Caudate nucleus (tissue), 63 donors: ENCODE measurements at places on chromosomes 16 and 17.

DNA sequence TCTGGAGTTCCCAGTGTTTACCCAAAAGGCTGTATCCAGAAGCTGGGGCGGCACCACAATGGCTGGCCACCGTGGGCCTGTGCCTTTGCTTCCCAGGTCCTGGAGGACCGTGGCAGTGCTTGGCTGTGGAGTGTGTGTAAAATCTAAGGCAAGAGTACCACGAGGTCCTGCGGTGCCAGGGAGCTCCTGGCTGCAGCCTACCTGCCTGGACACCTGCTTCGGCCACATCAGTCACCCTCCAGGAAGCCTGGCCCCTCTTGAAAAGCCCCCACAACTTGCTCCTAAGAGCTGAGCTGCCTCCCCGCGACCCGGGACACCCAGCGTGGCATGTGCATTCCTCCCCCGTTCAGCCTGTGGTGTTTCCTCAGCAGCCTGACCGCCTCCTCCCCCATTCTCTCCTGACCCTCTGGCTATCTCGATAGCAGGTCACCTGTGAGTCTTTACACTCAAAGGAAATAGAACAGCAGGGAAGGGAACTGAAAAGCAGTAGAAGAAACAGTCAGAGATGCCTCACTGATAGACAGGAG is 7.9 kb downstream of the TIMM22 start:
- DNase-seq = no peak

DNA sequence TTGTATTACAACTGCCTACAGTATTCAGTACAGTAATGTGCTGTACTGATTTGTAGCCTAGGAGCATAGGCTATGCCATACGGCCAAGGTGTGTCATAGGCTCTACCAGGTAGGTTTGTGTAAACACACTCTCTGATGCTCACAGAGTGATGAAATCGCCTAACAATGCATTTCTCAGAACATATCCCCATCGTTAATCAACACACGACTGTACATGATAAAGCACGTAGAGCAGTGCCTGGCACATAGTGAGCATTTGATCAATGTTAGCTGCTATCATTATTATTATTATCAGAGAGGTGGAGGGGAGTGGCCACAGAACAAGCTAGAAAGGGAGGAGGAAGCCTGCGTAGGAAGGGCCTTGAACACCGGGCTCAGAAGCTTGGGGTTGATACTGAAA is 81.1 kb upstream of the LHX1 start:
- no peak for DNase-seq

DNA sequence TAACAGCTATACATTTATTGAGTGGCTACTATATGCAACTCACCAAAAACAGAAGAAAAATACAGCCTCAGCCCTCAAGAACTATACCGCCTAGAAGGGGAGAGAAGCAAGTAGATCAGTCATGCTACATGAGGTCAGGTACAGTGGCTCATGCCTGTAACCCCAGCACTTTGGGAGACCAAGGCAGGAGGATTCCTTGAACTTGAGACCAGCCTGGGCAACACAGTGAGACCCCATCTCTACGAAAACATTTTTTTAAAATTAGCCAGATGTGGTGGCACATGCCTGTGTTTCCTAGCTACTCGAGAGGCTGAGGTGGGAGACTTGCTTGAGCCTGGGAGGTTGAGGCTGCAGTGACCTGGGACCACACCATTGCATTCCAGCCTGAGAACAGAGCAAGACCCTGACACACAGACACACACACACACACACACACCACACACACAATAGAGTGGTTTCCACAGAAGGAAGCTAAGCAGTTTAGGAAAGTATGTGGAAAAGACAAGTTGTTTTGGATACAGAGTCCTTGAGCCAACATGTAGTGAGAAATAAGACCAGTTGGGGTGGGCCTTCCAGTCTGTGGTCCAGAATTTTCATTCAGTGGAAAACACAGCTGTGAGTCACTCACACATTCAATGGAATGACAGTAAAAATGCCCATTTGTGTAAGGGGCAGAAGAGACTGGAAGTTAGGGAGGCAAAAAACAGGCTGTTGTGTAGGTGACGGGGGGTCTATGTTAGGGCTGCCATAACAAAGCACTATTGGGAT is 10.7 kb upstream of the SNTB2 start:
- no peak for DNase-seq

DNA sequence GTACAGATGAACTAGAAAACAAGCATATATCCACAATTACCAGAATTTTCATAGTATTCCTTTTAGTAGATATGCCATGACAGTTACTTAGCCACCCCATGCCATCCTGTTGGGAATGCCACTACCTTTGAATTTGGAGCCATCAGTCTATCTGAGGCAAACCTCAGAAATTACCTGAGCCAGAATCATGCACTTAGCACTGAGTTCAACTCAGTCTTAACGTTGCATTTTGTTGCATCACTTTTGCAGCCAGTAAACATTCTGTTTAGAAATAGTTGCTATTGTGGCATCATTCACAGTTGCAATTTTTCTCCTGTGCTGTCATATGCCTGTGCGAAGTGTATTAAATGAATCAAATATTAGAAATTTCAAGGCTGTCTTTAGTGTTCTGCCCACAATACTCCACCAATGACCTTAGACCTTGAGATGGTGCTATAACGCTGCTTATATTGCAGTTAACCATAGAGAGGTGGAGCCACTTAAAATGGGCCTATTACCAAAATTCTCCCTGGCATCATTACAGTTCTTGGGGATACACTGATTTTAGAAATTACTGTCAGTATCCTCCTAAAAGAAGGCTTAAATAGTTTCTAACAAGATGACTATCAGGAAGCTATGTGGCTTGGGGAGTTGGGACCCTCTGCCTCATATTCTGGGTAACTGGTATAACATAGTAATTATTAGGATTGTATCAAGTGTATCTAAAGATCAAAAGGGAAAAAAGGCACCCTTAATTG is 11.1 kb downstream of the PTRH2 start:
- no peak for DNase-seq

GRCh38 chr16:56710181-56710737 is 19.7 kb upstream of the NUP93 start:
- DNase-seq = no peak

DNA sequence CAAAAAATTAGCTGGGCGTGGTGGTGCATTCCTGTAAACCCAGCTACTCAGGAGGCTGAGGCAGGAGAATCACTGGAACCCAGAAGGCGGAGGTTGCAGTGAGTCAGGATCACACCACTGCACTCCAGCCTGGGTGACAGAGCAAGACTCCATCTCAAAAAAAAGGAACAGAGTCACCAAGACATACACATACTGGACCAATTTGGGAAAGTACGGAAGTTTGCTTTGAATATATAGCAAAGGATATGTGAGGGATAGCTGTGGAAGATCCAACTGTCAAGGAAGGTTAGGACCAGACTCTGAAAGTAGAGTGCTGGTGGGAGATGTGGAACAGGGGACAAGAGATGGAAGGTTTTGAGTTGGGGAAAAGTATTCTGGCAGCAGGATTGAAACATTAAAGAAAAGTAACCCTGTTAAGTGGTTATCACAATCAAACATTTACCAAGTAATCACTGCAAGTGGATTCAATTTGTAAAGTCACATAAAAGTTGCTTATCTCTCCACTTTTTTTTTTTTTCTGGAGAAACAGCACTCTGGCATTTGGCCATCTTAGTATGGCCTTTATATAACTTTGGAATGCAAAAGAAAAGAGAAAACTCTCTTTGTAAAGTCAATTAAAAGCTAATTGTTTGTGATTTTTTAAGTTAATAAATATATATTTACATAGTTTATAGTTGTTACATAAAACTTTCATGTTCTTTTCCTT is 259.4 kb upstream of the TBX2 start:
- no peak for DNase-seq

DNA sequence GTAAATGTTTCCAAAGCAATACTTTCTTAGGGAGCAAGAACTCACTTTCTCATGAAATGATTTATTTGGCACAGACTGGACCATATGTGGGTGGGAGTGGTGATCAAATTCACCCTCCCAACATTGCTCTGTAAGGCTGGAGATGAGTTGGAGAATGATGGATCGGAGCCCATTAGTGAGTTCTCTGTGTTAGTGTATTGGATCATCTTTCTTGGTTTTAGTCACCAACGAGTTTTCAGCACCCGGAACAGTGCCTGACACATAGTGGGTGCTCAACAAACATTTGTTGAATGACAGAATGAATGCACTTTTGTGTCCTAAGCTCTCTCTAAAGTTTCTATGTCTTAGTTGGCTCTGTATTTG is 104.5 kb upstream of the FAM20A start:
- no peak for DNase-seq

- DNase-seq = no peak
Observed at GRCh38 chr16:4945560-4946502, 8.9 kb upstream of the PPL start.

DNA sequence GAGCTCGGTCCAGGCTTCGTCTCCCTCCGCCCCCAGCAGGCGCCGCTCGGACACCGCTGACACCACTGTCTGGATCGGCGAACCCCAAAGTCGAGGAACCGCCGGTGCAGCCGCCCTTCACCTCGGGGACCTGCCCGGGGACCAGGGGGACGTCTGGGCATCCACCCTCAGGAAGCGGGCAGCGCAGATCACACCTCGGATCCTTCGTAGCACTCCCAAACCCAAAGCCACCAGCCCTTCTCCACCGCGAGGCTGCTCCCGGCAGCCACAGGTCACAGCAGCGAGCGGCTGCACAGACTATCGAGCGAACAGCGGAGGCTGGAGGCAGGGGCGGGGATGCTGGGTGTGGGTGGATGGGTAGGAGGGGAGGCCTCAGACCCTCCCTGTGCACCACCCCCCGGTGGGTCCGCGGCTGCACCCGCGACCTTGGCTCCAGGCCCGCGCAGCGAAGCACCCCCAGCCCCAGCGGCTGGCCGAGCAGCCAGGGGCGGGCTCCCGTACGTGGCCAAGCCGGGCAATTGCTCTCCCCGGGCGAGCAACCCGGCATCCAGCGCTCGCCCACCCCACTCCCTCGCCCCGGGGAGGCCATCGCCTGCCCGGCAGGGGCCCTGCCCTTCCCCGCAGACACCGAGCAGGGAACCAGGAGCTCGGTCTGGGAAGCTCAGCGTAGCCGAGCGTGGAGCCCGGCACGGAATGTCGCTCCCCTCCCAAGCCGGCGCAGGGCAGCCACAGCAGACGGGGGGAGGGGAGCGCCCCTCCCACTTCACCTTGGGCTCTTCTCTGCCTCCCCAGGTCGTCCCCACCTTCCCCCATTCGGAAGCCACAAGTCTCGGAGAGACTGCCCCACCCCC is 1.0 kb downstream of the SDK2 start:
- no peak for DNase-seq

GRCh38 chr16:83923581-83924365 is 24.9 kb downstream of the MLYCD start:
- no peak for DNase-seq

DNA sequence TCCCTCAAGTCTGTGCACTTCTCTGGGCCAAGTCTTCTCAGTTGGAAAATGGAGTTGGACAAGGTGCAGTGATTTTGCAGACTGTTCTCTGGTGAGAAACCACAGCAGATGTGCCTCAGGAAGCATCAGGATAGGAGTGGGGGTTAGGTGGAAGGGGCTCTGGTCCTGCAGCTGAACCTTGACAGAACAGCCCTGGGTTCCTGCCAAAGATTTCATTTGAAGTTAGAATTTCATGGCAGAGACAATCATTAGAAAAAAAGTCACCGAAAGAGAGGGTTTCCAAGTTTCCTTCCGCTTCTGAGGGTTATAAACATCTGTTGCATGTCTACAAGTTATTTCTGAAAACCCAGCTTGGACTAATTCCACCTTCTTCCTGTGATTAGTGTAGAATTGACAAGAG is 80.4 kb upstream of the IRX3 start:
- DNase-seq = no peak

DNA sequence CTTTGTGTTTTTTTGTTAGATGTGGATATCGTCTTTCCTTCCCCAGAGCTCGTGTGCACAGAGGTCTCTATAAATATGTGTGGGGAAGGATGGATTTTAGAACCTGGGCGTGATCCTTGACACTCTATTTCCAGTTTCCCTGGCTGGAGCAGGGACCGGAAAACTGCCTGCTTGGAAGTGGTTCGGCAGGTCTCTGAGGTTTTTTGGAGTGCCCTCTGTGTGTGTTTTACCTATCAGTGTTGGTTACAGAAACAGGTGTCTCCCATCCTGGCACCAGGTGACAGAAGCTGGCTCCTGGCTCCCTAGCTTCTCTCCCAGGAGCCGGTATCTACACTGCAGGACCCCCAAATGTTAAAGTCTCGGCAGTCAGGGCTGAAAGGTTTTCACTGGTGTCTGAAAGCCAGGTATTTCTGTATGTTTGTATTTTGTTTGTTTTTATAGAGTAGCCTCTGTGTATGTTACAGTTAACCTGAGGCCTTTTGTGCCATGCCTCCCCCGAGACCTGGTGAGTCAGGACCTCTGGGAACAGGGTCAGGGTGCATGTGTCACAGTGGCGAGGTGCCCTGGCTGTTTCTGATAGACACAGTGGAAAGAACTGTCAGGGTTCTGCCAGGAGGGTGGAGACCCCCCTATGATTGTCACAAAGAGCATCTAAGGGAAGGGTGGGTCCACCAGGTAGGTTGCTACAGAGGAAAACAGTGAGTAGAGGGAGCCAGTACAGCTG is 31.3 kb downstream of the ZC3H18 start:
- DNase-seq = no peak

GRCh38 chr17:65523411-65523810 is 38.0 kb downstream of the AXIN2 start:
- DNase-seq = no peak

DNA sequence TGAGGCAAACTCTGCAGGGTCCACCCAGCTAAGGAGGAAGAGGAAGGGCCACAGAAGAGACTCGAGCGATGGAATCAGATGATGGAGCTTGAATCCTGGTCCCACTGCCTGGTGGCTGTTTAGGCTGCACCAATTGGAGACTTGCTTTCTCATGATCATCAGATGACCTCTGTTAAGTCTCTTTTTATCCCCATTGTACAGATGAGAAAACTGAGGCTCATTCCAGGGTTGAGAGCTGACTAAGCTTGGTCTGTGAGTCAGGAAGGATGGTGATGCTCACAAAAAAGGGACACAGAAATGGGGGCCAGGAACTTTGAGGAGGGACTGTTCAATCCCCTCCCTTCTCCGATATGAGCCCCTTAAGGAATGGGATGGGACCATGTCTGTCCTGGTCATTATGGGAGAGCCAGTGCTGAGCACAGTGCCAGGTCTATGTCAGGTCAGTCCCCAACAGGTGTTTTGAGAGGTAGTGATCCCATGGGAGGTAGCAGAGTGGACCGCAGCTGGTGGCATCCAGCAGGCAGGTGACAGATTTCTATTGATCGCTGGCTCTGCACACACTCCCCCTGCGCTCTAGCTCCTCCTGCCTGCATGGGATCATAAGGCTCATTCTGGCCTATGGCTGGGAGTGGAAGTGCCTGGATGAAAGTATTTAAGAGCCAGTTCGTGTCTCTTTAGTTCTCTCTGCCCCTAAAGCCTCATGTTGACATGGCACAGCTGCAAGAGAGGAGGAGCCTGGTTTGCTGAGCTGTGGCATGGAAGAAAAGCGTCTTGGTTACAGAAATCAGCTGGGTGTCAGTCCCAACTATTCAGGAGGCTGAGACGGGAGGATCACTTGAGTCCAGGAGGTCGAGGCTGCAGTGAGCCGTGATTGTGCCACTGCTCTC is 27.2 kb downstream of the SNX20 start:
- DNase-seq = no peak
